ENCODE measurements at places on chromosomes 1 and 21.

- DNase-seq = no peak
Measured at GRCh38 chr1:20107796-20108195, 11.5 kb downstream of the PLA2G2D start.

GRCh38 chr1:246169019-246169418 is 338.1 kb downstream of the SMYD3 start:
- no peak for DNase-seq

DNA sequence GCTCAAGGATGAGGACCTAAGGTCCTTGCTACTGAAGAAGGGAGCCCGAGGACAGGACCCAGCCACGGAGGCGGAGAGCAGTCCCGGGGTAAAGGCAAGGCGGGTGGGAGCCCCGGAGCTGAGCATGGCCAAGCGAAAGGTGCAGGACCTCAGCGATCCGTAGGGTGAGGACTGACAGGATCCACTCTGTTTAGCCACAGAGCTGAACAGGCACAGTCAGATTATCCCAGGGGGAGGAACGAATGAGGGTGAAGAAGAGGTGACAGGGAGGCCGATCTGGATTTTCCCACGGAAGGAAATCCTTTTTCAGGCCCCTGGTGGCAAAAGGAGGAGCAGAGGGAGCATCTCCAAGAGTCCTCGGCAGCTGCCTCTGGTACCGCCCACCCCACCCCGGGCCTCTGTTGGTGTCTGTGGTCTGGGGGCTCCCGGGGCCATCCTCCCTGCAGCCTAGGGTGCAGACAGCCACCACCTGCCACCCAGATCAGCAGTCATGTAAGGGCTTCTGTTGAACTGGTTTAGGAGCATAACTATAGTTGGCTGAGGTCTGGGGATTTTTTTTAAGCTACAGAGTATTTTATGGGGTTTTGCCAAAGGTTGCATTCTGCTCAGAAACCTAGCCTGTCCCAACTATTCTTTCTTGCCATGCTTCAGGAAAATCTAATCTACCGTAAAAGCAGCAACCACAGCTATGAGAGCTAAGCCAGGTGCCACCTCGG is 32.3 kb upstream of the LBR start:
- DNase-seq = peak; percentile 42

DNA sequence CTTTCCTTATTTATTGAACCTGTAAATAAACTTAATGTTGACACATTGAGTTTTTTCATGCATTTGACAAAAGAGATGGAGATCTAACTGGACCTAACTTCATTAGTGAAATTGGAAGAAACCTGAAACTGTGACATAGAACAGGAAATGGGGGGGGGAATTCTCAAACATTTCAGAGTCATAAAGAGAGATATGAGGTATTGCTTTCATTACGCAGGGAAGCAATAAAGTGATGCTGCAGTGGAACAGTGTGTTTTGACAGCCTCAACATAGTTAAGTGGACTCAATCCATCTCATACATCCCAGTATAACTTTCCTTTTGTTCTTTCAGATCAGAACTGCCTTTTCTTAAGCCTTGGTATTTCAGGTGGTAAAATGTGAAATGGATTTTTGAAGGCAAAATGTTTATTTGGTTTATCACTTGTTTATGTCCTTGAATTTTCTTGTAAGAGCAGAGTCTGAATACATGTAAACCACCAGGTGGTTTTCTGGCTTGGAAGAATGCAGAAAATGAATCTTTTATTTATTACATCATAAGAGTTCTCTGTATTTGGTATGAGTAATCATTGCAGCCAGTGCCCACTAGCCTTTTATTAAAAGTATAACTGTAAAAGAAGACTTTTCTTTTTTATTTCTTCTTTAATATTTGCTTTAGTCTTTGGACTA is 132.5 kb downstream of the ZNF326 start:
- DNase-seq = no peak
